ENCODE measurements at places on chromosomes 12 and 14.

- DNase-seq = no peak
These were observed 6.5 kb upstream of the OTX2 start for GRCh38 chr14:56816574-56817391.

- DNase-seq = no peak
These were observed 156.8 kb upstream of the TMTC2 start for GRCh38 chr12:82529954-82530353.

- DNase-seq = no peak
These were observed 6.2 kb upstream of the RNASE10 start for GRCh38 chr14:20499108-20499507.

GRCh38 chr14:64927031-64927430 lies 12.8 kb downstream of the CHURC1 start:
- DNase-seq = no peak

GRCh38 chr12:57049890-57050289 lies at the start of gene MYO1A:
Gene MYO1A, minus strand, starts transcription at chr12:57050129. Its CDS starts 1,806 bp downstream, at chr12:57048323.
- no peak for DNase-seq

- DNase-seq = no peak
These were observed 136.4 kb downstream of the FOXN3 start for GRCh38 chr14:89280600-89280999.

GRCh38 chr14:87566991-87567390 lies 426.0 kb downstream of the GALC start:
- no peak for DNase-seq

DNA sequence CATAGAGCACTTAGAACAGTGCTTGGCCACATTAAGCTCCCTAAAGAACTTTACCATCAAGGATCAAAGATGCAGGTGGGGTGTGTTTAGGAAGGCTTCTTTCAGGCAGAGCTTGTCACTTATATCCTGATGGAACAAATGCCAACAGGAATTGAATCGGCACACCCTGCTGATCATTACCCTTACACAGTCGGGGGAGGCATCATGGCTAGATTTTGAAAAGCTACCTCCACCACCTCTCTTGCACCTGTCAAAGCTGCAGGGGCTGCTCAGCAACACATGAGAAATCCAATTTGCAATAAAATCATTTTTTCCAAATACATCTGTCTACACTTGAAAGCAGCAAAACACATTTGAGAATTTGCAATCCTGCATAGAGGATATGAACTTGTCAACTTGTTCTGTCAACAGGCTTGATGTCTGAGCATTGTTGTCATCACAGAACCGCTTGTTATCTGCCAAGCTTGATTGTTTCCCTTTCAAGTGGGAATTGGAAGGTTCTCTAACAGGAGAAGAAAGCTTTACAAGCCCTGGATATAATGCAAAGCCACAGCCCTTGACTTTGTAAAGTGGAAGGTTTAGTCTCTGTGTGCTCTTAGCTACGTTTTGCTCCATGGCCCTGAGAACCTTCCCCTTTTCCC lies 24.6 kb upstream of the TRIM9 start:
- DNase-seq = no peak

DNA sequence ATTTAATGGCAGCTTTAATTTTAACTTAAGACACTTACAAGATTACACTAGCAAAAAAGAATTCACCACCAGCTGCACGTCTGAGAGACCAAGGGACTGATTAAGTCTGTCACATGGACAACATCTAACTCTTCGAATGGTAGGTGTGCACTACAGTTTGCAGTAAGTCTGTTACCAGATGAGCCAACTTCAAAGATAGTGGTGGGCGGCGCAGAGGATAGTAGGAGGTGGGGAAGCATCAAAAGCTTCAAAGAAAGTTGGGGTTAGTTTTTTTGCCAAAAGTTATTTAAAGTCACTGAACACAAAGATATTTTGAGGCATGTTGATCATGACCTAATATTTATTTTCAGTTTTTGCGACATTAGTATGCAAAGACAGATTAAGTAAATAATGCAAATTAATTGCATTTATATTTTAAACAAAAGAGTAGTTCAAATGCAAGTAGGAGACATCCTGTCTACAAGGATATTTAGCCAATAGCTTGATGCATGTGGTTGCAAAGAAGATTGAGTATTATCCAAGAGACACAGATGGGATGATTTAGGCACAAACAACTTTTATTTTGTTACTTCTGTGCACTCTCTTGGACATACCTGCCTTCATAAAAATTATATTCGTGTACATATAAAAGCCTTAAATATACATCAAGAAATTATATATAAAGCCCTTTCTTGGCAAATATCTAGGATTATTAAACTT lies 327.7 kb downstream of the BMP4 start:
- no peak for DNase-seq

GRCh38 chr12:19415563-19415962 lies 23.7 kb upstream of the AEBP2 start:
- no peak for DNase-seq

GRCh38 chr12:53253298-53253697 lies 14.8 kb upstream of the ESPL1 start:
- no peak for DNase-seq

GRCh38 chr14:74620497-74620921 lies 8.5 kb upstream of the LTBP2 start:
- no peak for DNase-seq

DNA sequence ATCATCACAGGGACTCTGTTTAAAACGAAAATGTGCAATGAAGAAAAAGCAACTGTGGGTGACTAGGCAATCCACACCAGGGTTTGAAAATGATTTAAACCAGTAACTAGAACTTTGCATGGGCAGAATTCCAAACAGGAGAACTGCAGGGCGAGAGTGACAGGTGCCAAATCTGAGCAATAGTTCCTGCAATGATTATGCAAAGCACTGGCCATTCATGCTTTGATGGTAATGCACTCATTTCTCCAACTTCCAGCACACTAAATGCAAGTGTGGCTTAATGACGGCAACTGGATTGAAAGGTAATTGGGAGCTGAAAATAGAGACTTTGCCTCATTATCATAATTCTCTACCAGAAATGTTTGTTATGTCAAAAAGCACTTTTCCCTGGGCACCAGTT lies 140.5 kb upstream of the TMCC3 start:
- DNase-seq = no peak

DNA sequence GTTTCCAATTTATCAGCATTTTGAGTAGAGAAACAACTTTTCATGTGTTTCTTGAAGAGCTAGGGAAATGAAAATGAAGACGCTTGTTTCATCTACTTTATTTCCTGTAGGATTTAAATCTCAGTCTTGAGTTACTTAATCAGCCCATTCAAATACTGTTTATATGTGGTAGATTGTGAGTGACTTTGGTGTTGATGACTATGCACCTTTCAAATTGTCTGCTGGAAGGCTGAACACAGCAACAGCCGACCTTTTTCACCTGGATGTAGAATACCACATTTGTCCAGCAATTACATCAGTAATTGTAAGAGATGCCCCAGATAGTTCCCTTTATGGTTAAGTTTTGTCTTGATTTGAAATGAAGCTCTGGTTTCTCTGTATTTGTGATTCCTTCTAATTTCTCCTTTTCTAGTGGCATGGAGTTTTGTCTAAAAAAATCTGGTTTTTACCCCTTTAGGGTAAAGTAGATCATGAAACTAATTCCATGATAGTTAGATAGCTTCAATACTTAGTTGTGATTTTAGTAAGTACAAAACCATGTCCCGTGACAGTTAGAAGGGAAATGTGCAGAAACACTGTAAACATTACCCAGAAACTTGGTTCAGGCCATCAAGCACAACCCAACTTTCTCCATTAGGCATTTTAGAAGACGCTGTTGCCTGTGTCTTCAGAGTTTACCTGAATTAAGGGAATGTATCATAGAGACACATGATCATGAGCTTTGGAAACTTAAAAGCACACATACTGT lies 165.0 kb downstream of the SRGAP1 start:
- no peak for DNase-seq

- no peak for DNase-seq
These were observed 11.9 kb downstream of the TMTC3 start for GRCh38 chr12:88153959-88154358.

DNA sequence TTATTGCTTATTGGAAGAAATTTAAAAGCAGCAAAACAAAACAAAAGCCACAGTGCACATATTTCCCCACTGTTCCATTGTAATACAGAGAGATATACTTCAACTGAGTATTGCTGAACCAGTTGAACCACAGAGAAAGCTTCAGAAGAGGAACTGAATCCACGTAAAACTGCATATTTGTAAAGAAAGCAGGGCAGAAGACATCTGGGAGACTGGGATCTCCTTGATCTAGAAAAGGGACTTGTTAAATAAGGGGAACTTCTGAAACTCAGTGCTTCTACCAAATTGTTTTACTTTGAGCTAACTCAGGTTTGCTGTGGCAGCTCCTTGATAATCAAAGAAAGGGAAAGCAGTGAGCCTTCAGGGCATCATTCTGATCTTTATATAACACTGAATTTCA lies 411.1 kb upstream of the MDGA2 start:
- no peak for DNase-seq

DNA sequence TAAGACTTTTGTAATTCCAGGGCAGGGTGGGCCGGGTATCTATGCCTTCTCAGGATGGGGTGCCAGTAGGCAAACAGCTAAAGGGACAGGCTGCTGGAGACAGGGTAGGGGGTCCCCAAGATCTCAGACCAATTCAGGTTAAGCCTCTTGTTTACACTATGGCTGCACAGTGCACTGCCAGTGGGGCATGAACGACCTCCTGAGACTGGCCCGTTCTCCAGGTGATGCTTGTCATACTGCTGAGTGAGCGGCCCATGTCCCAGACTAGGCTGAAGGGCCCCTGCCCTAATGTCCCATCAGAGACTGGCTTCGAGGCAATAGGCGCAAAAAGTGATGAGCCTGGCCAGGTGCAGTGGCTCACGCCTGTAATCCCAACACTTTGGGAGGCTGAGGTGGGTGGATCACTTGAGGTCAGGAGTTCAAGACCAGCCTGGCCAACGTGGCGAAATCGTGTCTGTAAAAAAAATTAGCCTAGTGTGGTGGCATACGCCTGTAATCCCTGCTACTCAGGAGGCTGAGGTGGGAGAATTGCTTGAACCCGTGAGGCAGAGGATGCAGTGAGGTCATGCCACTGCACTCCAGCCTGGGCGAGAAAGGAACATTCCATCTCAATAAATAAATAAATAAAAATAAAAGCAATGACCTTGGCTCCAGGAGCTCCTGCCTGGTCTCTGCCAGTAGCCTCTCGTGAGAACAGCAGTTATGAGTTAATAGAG lies 12.6 kb downstream of the SLC25A29 start:
- no peak for DNase-seq

DNA sequence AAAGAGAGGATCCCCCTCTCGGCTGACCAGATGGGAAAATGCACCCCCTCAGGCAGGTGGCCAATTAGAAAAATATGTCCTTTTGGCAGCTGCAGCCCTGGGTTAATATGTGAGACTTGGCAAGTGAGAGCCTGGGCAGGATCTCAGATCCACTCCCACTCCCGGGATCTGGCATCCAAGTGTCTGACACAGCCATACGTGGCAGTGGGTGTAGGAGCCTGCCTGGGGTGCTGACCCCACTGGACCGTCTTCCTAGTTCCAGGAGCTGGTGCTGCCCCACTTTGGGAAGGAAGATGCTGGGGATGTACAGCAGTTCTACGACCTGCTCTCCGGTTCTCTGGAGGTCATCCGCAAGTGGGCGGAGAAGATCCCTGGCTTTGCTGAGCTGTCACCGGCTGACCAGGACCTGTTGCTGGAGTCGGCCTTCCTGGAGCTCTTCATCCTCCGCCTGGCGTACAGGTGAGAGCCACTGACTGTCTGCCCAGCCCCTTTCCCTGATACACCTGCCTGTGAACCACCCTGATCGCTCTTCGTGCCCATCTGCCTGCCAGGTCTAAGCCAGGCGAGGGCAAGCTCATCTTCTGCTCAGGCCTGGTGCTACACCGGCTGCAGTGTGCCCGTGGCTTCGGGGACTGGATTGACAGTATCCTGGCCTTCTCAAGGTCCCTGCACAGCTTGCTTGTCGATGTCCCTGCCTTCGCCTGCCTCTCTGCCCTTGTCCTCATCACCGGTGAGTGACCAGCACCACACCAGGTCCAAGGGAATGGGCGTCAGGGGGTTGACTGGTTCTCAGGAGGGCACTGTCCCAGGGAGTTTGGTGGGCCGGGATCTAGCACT lies 5.8 kb downstream of the NR4A1 start:
- DNase-seq = no peak

- no peak for DNase-seq
These were observed 22.2 kb upstream of the PLEKHG3 start for GRCh38 chr14:64681796-64682710.

DNA sequence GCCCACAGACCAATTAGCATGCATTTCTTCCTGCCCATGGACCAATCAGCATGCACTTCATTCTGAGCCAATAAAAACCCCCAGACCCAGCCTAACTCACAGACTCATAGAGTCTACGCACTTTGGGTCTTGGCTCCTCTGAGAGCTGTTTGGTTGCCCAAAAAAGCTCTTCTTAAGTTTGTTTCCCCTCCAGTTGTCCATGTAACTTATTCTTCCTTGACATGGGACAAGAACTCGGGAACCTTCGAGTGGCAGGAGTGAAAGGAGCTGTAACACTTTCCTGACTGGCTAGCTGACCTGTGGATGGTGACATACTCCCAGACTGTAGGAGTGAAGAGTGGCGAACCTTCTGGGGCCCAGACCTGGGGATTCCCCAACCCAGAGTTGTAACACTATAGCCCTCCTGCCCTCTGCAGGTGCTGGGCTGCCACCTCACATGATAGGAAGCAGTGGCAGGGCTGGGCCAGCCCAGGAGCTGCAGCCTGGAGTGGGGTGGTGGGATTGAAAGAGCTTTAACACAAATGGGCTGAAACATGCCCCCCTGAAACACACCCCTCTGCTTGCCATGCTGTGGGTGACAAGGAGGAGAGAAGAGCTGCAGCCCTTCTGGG lies 4.4 kb upstream of the BTBD7 start:
- no peak for DNase-seq

DNA sequence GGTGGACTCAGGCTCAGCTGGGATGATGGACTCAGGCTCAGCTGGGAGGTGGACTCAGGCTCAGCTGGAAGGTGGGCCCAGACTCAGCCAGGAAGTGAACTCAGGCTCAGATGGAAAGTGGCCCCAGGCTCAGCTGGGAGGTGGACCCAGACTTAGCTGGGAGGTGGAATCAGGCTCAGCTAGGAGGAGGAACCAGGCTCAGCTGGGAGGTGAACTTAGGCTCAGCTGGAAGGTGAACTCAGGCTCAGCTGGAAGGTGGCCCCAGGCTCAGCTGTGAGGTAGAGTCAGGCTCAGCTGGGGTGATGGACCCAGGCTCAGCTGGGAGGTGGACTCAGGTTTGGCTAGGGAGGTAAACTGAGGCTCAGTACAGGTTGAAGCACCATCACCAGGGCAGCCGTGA lies 21.8 kb upstream of the C14orf180 start:
- no peak for DNase-seq

DNA sequence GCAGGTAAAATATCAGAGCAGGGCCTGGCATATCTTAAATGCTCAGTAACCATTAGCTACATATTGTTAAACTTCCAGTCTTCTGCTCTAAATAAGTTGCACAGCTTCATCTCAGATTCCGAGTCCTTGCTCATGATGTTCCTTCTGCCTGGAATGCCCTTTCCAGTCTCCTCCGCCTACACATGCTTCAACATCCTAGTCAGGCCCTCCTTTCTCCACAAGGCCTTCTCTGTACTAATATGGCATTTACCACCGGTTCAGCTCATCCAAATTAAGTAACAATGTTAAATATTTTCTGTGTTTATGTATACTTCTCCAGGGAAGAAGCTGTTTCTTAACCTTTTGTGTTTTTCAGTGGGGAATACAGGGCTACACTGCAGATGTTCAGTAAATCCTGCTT lies 8.5 kb downstream of the DHH start:
- no peak for DNase-seq

- DNase-seq = no peak
These were observed 743.4 kb downstream of the RPS29 start for GRCh38 chr14:48842785-48843184.
